ENCODE measurements at places on chromosomes 6 and 20. TPM values are rescaled to one million over a fixed set of nuclear protein-coding genes. Genes with fewer than 3 reads are reported as not detected.

DNA sequence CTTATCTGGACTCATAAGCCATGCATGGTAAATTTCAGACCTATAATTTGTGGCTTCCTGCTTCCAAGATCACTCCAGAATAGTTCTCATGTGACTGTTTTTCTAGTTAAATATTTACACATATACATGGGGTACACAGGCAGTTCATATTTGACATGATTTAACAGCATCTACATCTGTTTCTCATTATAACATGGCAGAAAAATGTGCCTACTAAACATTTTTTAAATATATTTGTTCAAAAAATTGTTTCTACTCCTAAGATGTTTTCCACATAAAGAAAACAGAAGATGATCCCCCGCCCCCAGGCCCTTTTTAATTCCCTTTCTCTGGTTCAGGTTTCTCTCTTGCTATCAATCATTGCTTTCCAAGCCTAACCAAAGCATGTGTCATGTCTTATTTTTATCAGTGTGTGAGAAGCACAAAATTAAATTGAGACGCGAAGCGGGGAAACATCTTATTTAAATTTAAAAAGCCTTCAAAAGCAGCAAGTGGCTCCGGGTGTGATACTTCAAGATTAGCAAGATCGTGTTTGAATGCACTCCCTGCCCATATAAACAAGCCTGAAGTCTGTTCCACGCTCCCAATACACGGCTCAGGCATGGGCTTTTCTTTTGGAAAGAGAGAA, 37.3 kb downstream of the IPCEF1 start:
- DNase-seq, result peak; percentile 30
- H3K27me3 ChIP-seq, result no peaks in the 10 kb centered on the region
- H3K36me3 ChIP-seq, result no peaks in the 10 kb centered on the region
- peak overlapping the region; percentile 72 for H3K27ac ChIP-seq
- H3K4me1 ChIP-seq, result peaks cover 8% of the 10 kb centered on the region

GRCh38 chr6:16432075-16433032, 194.0 kb downstream of the GMPR start:
- no peak overlapping the region for H3K4me3 ChIP-seq
- DNase-seq, result no peak
- H3K36me3 ChIP-seq, result peaks cover 11% of the 10 kb centered on the region
- no peaks in the 10 kb centered on the region for H3K27me3 ChIP-seq
- H3K4me1 ChIP-seq, result no peaks in the 10 kb centered on the region

GRCh38 chr6:86203044-86203443, 560.4 kb upstream of the SYNCRIP start:
- no peak overlapping the region for H3K4me3 ChIP-seq
- no peak overlapping the region for H3K27ac ChIP-seq
- no peaks in the 10 kb centered on the region for H3K27me3 ChIP-seq
- no peak for DNase-seq

GRCh38 chr20:46698788-46699187, 9.5 kb upstream of the TP53RK start:
- H3K36me3 ChIP-seq, result no peaks in the 10 kb centered on the region
- no peak for DNase-seq
- no peak overlapping the region for H3K27ac ChIP-seq
- no peak overlapping the region for H3K4me3 ChIP-seq

GRCh38 chr6:11043378-11043960, 636 bp downstream of the ELOVL2 start:
- H3K27ac ChIP-seq, result no peak overlapping the region
- peaks cover 3% of the 10 kb centered on the region for H3K27me3 ChIP-seq
- H3K4me1 ChIP-seq, result no peaks in the 10 kb centered on the region
- no peaks in the 10 kb centered on the region for H3K36me3 ChIP-seq

GRCh38 chr6:4603856-4604369, 172.3 kb upstream of the CDYL start:
- H3K4me1 ChIP-seq, result peaks cover 13% of the 10 kb centered on the region
- no peak overlapping the region for H3K4me3 ChIP-seq
- H3K27me3 ChIP-seq, result no peaks in the 10 kb centered on the region
- no peak for DNase-seq
- H3K27ac ChIP-seq, result no peak overlapping the region

GRCh38 chr6:11460837-11461661, 76.5 kb upstream of the TMEM170B start:
- DNase-seq, result no peak
- no peaks in the 10 kb centered on the region for H3K4me1 ChIP-seq
- H3K27me3 ChIP-seq, result no peaks in the 10 kb centered on the region
- no peak overlapping the region for H3K4me3 ChIP-seq
- H3K27ac ChIP-seq, result no peak overlapping the region
- no peaks in the 10 kb centered on the region for H3K36me3 ChIP-seq

DNA sequence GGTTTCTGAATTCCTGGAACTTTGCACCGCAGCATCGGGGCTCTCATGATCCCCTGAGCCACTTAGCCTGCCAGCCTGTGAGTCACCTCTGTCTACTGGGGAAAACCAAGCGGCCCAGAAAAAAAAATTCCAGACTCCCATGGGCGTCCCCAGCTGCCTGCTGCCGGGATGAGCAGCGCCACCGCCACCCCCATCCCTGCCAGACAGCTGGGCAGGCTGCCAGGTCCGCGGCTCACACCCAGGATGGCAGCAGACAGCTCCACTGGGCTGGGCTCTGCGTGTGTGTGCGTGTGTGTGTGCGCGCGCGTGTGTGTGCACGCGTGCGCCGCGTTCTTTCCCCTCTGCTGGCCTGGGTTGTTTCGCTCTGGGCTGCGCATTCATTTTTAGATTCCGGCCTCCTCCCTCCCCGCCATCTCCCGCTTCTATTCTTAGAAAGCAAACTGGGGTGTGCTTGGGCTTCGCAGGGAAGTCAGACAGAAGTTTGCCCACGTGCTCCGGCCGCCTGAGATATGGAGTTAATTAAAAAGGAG, 38.9 kb upstream of the PMEPA1 start:
- peaks cover 46% of the 10 kb centered on the region for H3K4me1 ChIP-seq
- no peaks in the 10 kb centered on the region for H3K27me3 ChIP-seq
- peak; percentile 96 for DNase-seq
- H3K27ac ChIP-seq, result peak overlapping the region; percentile 76
- no peaks in the 10 kb centered on the region for H3K36me3 ChIP-seq
- peak overlapping the region; percentile 65 for H3K4me3 ChIP-seq

DNA sequence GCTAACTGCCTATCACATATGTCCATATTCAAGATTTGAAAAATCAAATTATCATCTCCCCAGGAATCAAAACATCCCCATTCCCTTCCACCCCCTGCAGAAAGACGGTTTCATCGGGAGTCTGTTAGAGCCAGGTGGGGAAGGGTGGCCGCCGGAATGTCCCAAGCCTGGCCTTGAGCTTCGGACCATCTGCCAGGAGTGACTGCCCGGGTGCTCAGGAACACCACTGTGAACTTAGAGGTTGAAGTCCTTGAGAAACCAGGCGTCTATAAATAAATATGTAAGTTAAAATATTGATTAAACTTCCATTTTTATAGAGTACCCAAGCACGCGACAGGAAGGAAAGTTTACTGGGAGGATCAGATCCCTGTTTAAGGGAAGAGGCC, 250.8 kb downstream of the DLL1 start:
- no peaks in the 10 kb centered on the region for H3K36me3 ChIP-seq
- peaks cover 11% of the 10 kb centered on the region for H3K4me1 ChIP-seq
- no peak for DNase-seq
- H3K27ac ChIP-seq, result no peak overlapping the region
- H3K27me3 ChIP-seq, result no peaks in the 10 kb centered on the region

The ACSS1 gene
- 1.3 TPM for polyA plus RNA-seq

The NKX2-2 gene
- polyA plus RNA-seq, result not detected

The TCP11 gene
- 0.16 TPM for polyA plus RNA-seq

Data from SK-N-SH (cell line).